SW480 (cell line): ENCODE measurements at places on chromosomes 2 and 18.

DNA sequence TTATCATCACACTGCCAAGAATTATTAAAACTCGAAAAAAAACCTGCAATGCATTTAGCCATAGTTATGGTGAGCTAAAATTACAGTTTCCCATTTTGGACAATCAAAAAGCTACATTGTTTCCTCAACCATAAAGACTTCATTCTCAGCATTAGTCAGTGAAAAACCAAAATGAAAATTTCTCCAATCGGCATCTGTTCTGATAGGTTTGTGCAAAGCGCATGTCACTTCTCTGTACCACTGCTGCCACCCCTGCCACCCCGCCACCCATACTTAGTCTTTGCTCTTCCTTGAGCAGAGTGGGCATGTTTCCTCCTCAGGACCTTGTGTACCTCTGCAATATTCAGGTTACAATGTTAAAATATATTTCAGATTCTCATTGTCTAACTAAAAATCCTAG, 7.1 kb upstream of the ZBTB14 start:
- no peak for DNase-seq

- peak; percentile 47 for DNase-seq
These were observed 883 bp downstream of the SMCHD1 start for GRCh38 chr18:2656237-2656980.

DNA sequence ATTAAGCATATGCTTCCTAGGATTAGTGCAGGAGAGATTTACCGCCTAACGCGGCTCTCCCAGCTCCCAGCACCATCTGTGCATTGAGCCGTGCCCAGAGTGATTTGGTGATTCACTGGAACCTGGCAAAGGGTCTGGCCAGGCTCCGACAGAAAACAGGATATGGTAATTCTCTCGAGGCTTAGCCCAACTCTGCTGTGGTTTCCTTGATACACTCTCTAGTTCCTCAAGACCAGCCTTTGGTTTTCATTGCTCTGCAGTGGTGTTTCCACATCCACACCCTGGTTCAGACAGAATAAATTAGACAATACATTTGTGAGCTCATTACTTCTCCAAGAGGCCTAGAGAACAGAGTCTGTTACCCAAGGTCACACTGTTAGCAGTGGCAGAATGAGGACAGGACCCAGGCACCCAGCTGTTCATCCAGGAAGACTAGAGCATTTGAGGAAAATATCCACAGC, 23.0 kb upstream of the SMAD2 start:
- no peak for DNase-seq

GRCh38 chr18:40612356-40612755, 1342.7 kb upstream of the PIK3C3 start:
- DNase-seq: no peak

DNA sequence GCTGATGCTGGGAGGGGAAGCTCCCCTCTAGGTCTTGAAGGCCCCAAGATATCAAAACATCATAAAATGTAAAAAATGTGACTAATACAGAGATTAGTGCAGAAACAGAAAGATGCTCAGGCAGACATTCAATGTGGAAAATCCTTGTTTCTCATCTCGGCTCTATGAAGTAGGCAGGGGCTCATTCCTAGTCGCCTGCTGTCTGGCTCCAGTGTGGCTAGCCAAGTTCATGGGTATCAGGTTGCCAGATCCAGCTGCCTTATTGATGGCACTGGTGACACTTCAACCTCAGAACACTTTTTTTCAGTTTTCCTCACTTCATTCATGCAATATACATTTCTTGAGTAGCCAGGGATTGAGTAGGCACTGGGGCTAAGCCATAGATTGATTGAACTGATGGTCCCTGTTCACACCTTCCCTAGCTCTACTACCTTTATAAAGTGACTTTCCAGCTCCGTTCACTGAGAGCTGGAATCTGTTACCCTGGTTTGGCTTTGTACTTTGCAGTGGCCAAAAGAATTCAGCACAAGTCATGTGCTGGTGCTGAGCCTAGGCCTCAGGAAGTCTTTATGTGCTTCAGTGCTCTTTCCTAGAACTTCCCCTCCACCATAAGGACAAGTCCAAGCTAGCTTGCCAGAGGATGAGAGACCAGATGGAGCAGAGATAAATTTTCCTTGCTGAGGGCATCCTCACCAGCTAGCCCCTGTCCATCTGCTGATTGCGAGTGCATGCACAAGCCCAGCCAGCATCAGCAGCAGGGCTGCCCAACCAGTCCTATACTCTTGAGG, 373.6 kb upstream of the ST6GAL2 start:
- DNase-seq: no peak

DNA sequence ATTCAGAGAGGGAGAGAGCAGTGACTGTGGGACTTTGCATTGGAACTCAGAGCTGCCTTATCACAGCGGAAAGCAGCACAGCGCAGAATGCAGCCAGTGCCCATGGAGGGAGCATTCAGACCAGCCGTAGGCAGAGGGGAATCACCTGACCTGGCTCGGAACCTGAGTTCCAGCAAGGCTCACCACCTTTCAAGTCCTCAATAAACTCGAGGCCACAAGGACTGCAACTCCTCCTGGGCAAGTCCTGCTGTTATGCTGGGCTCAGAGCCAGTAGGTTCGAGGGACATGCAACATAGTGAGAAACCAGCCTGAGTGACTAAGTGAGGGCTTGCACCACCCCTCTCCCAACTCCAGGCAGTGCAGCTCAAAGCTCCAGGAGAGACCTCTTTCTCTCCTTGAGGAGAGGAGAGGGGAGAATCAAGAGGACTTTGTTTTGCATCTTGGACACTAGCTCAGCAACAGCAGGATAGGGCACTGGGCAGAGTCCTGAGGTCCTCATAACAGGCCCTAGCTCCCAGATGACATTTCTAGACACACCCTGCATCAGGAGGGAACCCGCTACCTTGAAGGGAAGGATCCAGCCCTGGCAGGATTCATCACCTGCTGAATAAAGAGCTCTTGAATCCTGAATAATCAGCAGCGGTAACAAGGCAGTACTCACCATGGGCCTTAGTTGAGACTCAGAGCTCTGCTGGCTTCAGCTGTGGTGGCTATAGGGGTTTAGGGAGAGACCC, 136.8 kb upstream of the OTOS start:
- no peak for DNase-seq

- DNase-seq: no peak
These were observed 28.2 kb upstream of the ATG16L1 start for GRCh38 chr2:233223059-233223894.

GRCh38 chr2:49035481-49035880, 118.8 kb downstream of the FSHR start:
- DNase-seq: no peak

GRCh38 chr2:235854276-235854675, 313.9 kb downstream of the GBX2 start:
- no peak for DNase-seq

DNA sequence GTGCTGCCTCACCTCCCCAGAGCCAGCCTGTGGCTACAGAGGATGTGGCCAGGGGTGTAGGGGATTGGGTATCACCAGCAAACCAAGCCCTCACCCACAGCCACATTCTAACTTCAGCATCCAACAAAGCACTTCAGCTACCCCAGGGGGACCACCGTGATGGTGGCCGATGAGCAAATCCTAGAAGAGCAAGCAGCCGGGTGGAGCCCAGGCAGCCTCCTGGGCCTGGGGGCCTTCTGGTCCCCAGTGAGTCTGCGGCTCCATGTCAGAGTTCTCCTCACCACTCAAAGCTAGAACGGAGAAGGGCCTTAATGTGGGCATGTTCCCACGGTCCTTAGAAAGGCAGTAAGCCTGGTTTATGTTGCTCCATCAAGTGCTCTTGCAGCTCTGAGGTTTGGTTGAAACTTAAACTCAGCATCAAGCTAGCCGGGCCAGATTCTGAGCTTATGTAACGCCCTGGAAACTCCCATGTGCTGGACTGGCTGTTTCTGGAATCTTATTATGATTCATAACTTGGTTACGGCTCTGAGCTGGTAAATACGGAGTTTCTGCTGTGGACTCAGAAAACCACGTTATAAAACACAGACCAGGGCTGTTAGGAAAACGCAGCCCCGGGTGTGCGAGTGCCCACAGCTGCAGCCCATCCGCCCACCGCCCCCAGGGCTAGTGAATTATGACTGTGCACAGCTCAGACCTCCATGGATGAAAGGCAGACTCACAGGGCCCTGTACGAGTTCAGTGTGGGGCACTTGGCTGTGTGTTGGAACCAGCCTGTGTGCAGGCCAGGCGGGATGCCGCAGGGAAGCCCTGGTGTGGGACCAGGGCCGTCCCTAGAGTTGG, 99.8 kb downstream of the SEPTIN10 start:
- DNase-seq: peak; percentile 62

DNA sequence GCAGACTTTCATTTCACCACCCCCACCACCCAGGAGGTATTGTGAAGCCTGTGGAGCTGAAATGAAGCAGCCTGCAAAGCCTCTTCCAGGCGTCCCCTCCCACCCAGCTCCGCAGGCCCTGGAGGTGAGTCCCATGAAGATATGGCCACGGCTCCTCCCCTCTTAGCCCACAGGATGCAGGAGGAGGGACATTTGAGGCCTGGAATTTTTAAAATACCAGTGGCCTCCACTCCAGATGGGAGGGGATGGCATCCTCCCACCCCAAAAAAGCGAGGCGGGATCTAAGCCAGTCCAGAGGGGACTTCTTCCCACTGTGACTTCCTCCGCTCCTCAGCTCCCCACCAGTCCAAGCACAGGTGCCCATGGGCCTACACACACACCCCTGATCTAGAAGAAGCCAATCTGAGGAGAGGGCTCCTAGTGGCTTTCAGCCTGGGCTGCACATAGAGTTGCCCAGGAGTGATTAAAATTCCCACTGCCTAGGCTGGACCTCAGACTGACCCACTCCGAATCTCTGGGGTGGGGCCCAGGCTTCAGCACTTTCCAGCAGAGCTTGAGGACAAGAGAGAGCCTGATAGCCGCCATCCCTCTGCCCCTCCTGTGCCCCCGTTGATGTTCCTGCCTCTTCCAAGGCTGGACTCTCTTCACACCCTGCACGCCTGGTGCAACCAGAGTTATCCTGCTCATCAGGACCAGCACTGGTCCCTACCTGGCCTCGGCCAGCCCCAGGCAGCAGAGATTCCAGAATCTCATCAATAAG, 206.9 kb downstream of the TNS1 start:
- DNase-seq: no peak

DNA sequence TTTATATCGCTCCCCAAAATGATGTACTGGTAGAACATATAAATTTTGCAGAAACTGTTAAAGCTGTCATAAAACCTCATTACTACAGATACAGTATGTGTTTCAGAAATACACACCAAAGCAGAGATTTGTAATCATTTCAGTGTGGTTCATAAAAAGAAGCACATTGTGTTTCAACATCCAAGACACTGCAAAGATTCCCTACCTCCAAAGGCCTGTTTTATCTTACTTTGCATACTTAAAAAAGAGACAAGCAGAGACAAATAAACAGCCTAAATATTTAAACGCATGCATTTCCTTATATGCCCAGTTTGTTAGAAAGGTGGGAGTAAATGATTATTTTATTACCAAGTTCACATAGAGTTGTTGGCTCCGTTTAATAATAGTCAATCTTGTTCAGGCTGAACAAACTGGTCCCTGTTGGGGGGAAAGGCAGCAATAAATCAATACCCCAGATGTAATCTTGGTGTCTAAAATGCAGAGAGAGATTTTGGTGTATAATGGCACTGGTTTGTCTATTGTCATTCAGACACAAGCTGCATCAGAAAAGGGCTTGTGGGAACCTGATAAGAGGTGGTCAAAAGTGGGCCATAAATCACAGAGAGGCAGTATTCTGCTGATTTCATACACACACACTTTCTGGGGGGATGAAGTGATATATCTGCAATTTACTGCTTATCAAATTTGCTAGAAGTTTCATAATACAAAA, 321.4 kb upstream of the ETAA1 start:
- no peak for DNase-seq

- DNase-seq: no peak
These were observed 185.0 kb upstream of the SMIM21 start for GRCh38 chr18:75612456-75612855.

GRCh38 chr2:71453404-71454220, at the start of gene DYSF:
TSS of gene DYSF (plus strand) at chr2:71453561.
- DNase-seq: peak; percentile 54

DNA sequence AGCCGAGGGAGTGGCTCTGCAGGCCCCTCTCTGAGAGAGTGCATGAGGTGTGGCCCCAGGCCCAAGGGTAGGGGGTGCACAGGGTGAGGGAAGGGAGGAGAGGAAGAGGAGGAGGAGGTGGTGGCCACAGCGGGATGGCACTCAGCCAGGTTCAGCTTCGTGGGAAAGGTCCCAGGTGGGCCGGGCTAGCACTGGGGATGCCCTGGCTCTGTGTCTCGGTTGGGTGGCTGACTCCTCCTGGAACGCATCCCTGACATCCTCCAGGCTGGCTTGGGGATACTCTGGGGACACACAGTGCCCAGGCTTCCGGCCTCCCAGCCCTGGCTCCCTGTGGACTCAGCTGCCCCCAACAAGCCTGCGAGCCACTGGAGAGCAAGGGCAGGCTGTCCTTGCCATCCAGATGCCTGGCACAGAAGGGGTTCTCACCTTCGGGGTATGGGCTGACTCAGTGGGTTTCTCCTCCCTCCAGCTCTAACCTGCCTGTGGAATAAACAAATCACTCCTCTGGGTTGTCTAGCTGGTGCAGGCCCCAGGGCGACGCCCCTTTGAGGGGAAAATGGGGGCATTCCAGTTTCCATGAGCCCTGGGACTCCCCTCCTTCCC, 582 bp upstream of the ZAP70 start:
- DNase-seq: no peak

DNA sequence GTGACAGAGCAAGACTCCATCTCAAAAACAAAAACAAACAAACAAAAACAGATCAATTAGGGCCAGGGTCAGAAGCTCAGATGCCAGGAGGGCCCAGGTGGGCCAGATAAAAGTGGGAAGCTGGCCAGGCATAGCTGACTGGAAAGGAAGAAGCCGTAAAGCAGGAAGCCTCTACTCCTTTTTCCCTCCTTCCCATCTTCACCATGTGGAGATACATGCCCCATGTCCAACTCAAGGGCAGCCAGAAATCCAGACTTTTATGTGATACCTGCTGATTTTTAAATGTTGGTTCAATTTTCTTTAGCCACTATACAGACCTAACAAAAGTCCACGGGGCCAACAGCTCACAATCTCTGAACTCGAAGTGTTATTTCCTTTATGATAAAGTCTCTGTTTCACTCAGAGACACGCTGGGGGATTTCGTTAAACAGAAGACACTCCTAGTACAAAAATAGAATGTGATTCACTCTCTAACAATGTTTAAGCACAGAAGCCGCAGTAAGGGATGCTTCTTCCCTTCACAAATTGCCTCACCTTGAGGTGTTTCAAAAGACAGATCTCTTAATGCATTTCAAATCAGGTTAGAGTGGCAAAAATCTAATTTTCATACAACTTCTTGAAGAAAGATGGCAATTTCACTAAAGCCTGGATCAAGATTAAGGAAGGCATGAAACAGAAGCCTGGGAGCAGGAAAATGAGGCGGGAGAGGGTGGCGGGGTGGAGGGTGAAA, 14.0 kb downstream of the TMEM247 start:
- DNase-seq: no peak
